ENCODE measurements at places on chromosomes 4 and X.

GRCh38 chr4:6450709-6451108 is 21.7 kb downstream of the PPP2R2C start:
- no peak for DNase-seq

- no peak for DNase-seq
Measured at GRCh38 chr4:144663834-144664475, 18.0 kb downstream of the HHIP start.

DNA sequence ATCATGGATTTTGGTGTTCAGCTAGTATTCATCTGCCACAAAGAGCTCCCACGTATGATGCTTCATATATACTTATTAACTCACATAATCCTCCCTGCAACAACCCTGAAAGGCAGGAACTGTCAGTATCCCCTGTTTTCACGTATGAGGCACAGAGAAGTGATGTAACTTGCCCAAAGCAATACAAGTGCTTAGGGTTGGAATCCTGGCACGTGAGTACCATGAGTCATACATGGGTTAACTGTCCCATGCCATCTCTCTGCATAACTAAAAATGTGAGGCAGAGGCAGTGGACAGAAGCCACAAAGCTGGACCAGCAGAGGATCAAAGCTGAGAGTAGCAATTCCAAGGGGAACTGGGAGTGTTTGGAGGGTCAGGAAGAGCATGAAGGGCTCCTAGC is 35.7 kb upstream of the EGFL6 start:
- no peak for DNase-seq

DNA sequence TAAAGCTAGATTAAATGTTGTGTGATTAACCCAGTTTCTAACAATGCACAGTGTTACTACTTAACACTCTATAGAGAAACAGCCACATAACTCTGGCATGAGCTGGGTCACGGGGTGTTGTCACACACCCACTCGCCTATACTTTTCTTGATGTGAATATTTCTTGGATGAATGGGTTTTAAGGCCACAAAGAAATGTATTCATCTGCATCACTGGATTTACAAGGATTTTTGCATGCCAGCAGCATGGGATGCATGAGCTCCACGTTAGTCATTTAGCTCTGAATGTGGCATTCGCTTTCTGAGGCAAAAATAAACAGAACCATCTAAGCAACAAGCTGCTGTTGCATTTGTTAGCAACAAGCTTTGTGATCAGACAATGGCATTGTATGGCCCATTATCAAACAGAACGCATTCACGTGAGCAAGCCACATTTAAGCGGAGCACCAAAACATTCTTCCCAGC is 89.7 kb downstream of the LRP2BP start:
- DNase-seq: no peak

DNA sequence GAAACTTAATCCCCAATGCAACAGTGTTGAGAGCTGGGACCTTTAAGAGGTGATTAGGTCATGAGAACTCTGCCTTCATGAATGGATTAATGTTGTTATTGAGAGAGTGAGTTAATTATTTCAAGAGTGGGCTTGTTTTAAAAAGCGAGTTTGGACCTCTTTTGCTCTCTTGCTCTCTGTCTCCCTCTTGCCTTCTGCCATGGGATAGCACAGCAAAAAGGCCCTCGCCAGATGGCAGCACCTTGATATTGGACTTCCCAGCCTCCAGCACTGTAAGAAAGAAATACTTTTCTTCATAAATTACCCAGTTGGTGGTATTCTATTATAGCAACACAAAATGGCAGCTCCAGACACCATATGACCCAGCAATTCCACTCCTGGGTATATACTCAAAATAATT is 7.0 kb upstream of the ATP6AP2 start:
- no peak for DNase-seq

- DNase-seq: no peak
Measured at GRCh38 chr4:182136201-182136600, 107.0 kb upstream of the TENM3 start.

GRCh38 chrX:54494166-54494988 is 1.7 kb downstream of the FGD1 start:
- no peak for DNase-seq

DNA sequence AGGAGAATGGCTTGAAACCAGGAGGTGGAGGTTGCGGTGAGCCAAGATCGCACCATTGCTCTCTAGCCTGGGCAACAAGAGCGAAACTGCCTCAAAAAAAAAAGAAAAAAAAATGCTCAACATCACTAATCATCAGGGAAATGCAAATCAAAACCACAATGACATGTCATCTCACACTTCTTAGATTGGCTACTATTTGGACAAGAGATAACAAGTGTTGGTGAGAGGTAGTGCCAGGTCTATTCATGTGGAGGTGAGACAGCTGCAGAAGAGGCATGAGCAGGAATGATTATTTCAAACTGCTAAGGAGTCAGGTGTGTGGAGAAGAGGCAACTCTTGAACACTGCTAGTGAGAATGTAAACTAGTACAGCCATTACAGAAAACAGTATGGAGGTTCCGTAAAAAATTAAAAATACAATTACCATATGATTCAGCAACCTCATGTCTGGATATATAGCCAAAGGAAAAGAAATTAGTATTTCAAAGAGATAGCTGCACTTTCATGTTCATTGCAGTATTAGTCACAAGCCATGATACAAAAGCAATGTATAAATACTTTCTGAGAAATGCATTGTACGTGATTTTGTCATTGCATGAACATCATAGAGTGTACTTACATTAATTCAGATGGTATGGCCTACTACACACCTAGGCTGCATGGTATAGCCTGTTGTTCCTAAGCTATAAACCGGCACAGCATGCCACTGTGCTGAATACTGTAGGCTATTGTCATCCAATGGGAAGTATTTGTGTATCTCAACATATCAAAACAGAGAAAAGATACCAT is 75.3 kb downstream of the TMEM144 start:
- DNase-seq: no peak

DNA sequence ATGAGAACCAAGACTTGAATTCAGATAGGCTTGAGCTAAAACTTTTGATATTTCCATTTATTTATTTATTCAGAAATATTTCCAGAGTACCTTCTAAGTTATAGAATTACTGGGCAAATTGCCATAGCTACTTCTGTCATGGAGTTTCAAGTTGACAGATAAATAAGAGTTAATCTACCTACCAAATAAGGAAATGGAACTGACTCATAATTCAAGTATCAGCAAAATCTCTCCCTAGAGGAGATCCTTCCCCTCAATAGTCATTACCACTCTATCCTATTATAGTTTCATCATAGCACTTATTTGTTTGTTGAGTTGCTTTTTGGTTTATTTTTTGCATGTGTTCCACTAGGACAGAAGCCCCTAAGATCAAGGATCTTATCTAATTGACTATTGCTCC is 48.8 kb upstream of the CCSER1 start:
- no peak for DNase-seq

DNA sequence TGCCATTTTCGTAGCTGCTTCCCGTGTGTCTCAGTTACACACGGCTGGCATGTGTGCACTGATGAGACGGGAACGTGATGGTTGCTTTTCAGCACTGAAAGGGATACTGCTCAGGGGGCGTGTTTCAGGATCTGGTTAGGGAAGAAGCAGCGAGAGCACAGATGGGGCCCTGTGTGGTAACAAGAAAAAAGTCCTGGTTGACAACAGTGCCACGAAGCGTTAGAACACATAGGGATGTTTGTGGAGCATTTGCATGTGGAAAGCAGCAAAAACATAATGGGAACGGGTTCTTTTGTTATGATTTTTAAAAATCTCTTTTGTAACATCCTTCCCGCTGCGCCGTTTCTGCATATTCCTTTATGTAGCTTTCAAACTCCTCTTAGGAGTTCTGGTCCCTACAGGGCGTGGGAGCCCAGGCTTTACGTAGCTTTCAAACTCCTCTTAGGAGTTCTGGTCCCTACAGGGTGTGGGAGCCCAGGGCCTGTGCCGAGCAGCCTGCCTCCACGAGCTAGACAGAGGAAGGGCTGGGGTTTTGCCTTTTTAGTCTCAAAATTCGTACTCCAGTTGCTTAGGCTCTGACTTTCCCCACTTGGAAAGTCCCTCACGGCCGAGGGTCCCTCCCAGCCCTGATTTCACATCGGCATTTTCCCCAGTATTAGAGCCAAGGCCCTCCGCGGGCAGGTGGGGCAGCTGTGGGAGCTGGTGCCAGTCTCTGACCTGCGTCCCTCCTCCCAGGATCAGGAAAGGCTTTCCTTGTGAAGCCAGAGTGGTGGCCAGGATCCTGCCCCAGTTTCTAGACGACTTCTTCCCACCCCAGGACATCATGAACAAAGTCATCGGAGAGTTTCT is 11.0 kb upstream of the MSANTD1 start:
- DNase-seq: no peak

GRCh38 chr4:138405466-138405891 is 163.3 kb upstream of the SLC7A11 start:
- no peak for DNase-seq

DNA sequence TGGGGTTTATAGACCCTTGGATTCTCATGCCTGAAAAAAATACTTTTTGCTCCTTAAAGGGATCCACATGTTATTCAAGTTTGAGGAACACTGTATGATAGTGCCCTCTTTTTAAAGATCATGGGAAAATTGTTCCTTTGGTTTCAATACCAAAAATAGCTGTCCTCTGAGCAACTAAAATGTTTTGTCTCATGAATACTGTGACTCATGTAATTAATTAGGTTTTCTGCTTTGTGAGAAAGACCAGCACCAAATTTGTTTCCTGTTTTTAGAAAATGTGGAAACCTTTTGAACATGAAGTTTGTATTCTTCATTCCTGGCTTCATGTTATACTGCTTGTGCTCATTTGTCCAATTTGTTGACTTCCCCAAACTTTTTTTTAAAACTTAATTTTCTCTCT is 127.6 kb upstream of the SH3RF1 start:
- DNase-seq: no peak

DNA sequence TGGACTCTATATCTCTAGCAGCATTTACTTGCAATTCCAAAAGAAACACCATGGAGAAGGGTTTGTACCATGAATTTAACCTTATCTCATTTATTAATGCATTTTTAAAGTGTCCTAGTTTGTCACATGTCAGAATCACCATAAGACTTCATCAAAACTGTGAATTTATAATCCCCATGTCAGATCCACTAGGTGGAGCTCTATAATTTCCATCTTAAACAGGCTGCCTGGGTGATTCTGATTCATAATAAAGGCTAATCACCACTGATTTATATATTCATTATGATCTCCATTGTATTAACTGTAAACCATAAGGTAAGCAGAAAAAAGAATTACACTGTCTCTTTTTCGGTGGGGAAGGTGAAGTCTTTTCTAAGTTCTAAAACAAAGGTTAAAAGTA is 4.0 kb downstream of the TCEAL2 start:
- no peak for DNase-seq

GRCh38 chr4:165502916-165503907 is 124.4 kb downstream of the CPE start:
- no peak for DNase-seq

- DNase-seq: no peak
Measured at GRCh38 chr4:146255874-146256273, 41.5 kb downstream of the REELD1 start.

- no peak for DNase-seq
Measured at GRCh38 chr4:140472156-140472555, 25.9 kb downstream of the MGAT4D start.

GRCh38 chrX:1932231-1932630 is 317.4 kb downstream of the ASMT start:
- DNase-seq: no peak

DNA sequence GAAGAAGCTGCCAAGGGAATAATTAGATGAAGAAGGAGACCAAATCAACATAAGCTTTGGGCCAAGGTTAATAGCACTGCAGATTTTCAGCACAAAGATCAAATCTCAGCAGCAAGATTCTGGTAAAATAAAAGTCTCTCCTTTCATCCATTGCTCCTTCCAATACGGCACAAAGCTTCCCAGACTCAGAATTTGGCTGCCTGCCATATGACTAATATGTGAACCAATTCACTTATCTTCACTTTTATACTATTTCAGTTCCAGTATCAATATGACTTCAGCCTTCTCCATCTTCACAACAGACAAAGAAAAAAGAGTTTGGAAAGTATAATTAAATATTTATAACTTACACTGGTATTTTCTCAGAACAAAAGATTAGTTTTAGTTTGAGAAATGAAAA is 978.3 kb upstream of the GRID2 start:
- DNase-seq: no peak

GRCh38 chr4:93633721-93634120 is 194.8 kb upstream of the ATOH1 start:
- DNase-seq: no peak

- no peak for DNase-seq
Measured at GRCh38 chrX:132393485-132393884, 95.4 kb downstream of the MBNL3 start.

GRCh38 chr4:95394752-95395306 is 153.9 kb downstream of the UNC5C start:
- no peak for DNase-seq

DNA sequence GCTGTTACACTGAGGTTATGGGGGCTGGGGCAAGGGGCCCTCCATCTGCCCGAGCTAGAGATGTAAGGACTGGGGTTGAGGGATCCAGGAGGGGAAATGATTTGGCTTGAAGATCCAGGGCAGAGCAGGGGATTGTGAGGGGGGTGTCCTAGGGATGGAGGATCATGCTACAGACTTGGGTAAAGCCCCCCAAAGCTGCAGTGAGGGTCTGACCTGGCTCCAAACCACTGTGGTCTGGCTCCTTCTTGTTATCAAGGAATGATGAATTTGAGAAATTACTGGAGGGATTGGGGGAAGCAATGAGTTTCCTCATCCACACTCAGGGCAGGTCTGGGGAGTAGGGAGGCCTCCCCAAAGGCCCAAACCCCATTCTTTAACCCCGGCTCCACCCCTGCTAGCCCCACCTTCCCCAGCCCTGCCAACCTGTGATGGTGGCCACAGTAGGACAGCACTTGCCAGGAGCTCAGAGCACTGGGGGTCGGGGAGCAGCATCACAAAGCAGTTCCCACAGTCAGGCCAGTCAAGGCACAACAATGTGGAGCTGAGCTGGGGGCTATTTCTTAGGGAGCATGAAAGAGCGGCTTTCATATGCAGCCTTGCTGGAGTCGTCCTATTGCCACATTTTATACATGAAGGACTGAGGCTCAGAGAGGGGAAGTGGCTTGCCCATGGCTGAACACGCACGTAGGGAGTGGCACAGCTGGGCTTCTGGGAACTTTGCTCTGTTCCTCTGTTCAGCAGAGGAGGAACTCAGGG is 165.5 kb downstream of the EFNB1 start:
- DNase-seq: no peak

DNA sequence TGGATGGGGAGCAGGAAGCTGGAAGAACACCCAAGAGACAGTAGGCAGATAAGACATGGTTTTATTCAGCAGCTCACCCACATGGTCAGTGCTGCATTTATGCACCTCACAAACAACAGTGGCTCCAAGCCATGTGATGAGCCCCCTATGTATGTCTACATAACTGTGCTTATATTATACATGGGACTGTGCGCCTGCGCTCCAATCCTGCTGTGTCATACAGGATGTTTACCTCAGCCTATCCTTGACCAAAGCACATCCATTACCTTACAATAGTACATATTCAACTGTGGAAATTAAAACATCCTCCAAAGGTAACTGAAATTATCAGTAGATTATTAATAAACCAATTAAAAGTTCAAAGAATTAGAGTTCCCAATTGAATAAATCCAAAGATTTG is 44.1 kb upstream of the SGMS2 start:
- DNase-seq: no peak

GRCh38 chr4:91448668-91449330 is 855.0 kb upstream of the GRID2 start:
- no peak for DNase-seq

GRCh38 chr4:139556724-139557555 is 921 bp upstream of the SETD7 start:
- no peak for DNase-seq

GRCh38 chrX:1453951-1454785 is 1.5 kb upstream of the ASMTL start:
- peak; percentile 85 for DNase-seq

Data from stimulated activated CD4-positive, alpha-beta T cell treated with anti-CD3 and anti-CD28 coated beads, Interleukin-1b, Interleukin-23, amount 100 ng/mL, for 1 hour (primary cell).